ENCODE measurements at places on chromosomes 7 and 10.

GRCh38 chr10:61835069-61835945 is 66.2 kb upstream of the ARID5B start:
- peak; percentile 36 for DNase-seq

DNA sequence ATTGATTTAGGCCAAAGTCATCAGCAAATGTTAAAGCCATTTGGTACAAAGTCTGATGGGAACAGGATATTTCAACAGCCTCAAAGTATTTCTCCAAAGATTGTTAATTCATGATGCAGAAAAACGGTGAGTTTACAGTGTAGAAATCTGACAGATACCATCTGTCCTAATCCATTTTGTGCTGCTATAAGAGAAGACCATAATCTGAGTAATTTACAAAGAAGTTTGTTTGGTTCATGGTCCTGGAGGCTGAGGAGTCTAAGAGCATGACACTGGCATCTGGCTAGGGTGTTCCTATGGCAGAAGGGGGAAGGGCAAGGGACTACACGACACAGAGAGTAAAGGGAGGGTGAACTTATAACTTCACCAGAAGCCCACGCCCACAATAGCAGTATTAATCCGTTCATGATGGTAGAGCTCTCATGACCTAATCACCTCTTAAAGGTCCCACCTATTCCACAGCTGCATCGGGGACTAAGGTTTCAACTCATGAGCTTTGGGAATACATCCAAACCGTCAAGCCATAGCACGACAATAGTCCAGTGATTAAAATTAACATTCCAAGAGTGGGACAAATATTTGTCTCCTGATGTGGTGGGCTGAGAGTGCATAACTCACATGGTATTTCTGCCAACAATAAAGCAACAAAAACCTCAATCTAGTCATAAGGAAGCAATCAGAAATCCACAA is 298.6 kb upstream of the AKR1E2 start:
- no peak for DNase-seq

GRCh38 chr7:66301737-66302136 is 96.6 kb downstream of the TPST1 start:
- peak; percentile 85 for DNase-seq

DNA sequence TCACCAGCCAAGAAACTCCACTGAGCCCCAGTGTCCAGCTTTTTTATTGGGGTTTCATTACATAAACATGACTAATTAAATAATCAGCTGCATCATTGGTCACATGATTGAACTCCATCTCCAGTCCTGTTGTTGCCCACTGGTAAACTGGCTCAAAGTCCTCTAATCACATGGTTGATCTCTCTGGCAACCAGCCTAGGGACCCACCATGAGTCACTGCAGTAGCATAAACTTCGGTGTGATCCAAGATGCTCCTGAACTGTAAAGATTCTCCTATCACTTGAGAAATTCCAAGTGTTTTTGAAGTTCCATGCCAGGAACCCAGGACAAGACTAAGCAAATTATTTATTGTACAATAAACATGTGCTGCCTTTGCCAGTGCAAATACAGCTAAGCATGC is 130.4 kb upstream of the AUTS2 start:
- no peak for DNase-seq

DNA sequence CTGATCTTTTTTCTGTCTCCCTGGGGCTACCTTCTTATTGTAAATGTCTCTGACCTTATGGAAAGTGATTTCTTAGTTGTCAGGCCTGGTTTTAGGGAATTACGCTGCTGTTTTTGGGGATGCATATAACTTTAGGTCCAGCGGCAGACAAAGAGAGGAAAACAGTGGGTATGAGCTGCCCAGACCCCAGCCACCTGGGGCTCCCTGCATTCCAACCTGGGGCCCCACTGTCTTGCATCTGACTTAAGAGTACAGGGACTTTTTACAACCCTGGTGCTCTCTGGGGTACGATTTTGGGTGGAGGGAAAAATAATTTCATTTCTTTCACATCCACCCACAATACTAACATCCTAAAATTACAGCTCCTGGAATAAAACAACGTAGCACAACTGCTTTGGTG is 119.4 kb downstream of the PRPF18 start:
- DNase-seq: no peak

DNA sequence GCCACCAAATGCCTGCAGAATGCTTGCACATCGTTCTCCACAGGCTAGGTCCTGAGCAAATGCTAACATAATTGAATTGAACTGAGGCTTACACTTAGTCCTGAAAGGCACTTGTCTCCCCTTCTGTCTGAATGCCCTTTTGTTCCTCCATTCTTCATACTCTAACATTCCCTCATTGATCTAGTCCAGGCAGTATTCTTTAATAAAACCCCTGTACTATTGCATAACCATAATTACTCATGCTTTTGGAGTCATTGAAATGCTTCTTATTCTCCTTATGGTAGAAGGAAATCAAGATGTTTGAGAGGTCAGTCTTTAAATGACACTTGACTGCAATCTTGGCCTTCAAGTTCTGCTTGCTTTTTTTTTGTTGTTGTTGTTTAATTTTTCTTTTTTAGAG is 7.1 kb downstream of the PI4K2A start:
- DNase-seq: peak; percentile 33

DNA sequence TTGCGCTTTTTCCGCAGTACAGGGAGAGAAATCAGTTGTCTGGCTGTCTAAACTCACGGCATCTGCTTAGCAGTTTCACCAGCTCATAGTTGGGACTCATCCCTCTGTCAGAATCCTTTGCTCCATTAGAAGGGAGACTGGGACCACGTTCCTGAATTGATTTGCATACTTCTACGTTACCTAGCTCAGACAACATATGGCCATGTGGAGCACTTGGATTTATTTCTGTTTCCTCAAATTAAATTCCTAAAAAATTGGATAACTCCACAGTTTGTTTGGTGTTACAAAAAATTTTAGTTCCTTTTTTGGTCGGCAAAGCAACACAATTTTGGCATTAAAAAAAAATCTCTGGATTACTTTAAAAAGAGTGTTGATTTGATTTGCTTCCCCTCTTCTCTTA is 614.0 kb downstream of the AUTS2 start:
- DNase-seq: no peak

- DNase-seq: no peak
Observed at GRCh38 chr7:66426996-66427395, 201.7 kb upstream of the KCTD7 start.

GRCh38 chr7:105210721-105211205 is 178.0 kb downstream of the SRPK2 start:
- DNase-seq: no peak

GRCh38 chr7:135980665-135981180 is 3.6 kb upstream of the MTPN start:
- DNase-seq: peak; percentile 72

- DNase-seq: peak; percentile 32
Observed at GRCh38 chr10:109889867-109890266, 33.4 kb downstream of the XPNPEP1 start.

DNA sequence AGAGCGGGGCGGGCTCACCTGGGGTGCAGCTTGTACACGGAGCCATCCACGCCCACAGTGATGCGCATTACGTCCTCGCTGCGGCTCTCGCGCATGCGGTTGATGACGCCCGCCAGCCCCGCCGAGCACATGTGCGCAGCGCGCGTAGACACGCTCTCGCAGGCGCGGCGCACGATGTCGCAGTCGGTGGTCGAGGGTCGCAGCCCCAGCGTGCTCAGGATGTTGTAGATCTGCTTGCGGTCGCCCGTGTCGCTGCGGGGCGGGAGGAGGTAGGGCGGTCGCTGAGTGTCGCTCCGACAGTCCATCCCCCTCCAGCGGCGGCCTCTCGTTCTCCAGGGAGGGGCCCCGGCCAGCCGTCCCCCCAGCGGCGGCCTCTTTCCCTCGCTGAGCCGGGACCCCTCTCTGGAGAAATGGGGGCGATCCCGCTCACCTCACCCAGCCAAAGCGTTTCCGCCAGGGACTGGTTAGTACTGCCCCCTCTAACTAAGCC is 4.4 kb upstream of the MYL7 start:
- DNase-seq: no peak
